MV-4-11 (cell line): ENCODE measurements at places on chromosomes 3 and 15.

GRCh38 chr15:53126144-53126543 lies 336.0 kb upstream of the ONECUT1 start:
- no peak for DNase-seq

DNA sequence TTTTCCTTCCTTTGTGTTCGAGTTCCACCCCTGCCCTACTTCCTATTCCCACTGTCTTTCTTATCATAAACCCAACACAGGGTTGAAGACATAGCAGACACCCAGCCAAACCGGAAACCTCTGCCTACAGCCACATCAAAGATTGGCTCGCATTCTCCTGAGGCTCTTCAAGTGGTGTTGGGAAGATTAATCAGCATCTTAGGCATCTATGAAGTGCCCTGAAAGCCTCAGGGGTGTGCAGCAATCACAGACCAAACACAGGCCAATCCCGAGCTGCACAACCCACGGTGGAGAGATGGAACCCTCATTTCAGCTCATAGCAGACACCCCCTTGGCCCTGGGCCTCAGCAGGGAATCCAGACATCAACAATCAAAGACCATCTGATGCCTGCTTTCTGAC lies 255.9 kb downstream of the XXYLT1 start:
- no peak for DNase-seq

DNA sequence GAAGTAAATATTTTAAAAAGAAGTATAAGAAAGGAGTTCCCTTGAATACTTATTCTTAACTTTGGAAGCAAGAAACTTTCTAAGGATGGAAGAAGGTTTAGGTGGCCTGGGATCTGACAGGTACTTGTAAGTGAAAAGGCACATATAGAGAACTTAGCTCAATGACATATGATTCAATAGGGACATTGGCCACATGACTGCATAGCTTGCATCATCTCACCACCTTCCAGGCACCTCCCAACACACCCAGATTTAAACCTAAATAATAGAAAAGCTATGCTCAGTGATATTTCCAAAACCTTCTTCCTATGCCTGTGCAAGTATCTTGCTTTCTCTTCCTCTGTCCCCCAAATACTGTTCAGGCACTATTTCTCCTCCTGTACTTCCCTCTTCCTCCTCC lies 4.7 kb upstream of the P2RY1 start:
- DNase-seq = no peak

DNA sequence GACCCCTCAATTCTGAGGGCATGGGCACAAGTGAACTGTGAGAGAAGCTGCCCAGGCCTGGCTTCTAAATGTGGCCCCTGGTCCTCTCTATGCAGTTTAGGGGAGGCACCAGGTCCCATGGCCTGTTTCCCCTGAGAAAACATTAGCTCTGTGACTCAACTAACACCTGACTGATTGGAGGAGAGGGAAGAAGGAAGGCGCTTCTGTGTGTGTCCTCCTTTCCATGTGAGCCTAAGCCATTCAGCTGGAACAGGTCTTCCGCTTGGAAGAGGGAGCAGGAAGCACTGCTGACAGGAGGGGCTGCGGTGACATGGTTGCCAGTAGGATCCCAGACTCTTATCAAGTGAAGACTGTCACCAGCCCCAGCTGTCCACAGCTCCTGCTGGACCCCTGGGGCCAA lies 79.5 kb downstream of the MYLK start:
- DNase-seq = no peak

DNA sequence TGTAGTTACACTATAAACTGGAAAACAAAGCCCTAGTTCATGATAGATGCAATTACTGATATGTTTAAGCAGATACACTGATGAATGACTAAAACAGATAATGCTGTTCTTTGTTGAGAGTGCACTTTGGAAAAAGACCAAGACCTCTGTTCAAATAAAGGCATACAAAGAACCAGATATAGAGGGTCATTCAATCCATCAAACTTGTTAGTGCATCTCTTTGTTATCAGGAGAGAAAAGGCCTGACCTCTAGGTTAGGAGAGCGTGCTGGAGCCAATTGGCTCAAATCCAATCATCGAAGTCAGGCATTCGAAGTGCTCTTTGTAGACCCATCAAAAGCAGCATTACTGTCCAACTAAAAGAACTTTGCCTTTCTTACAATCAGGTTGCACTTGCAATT lies 124.2 kb downstream of the TFG start:
- DNase-seq = no peak

DNA sequence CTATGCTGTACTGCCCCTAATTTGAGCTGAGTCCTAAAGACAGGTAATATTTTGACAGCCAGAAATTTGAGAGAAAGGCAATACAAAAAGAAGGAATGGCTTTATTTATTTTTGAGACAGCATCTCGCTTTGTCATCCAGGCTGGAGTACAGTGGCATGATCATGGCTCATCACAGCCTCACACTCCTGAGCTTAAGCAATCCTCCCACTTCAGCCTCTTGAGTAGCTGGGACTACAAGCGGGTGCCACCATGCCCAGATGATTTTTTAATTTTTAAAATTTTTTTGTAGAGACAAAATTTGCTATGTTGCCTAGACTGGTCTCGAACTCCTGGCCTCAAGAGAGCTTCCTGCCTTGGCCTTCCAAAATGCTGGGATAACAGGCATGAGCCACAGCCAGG lies 77.4 kb upstream of the SLC4A7 start:
- DNase-seq = no peak

GRCh38 chr15:60301024-60301423 lies 96.8 kb downstream of the ANXA2 start:
- peak; percentile 9 for DNase-seq

DNA sequence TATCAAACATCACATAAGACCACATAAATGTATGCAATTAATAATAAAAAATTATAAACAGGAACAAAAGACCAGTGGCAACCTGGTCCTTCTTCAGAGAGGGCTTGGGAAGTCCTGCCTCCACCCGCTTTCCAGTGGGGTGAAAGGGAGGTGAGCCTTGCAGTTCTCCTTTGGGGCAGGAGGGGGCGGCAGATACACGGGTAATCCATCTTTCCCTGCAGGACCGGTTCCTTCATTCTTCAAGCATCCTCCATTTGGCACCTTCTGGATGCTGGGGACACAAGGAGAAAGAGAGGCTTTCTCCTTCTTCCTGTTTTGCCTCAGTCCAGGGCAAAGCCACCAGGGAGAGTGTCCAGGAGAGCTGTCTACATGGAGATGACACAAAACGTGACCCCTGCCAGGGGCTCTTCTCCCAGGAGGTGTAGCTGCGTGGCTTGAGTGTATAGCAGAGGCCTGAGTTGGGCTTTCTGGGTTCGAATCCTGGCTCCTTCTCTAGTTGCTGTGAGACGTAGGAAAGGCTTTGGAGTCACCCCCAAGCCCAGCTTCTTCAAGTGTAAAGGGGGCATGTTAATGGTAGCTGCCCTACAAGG lies 23.2 kb downstream of the RPLP1 start:
- peak; percentile 64 for DNase-seq

- no peak for DNase-seq
These were observed 29.7 kb downstream of the TCF12 start for GRCh38 chr15:56948000-56948763.

- peak; percentile 46 for DNase-seq
These were observed 72.3 kb upstream of the THBS1 start for GRCh38 chr15:39508536-39508935.

DNA sequence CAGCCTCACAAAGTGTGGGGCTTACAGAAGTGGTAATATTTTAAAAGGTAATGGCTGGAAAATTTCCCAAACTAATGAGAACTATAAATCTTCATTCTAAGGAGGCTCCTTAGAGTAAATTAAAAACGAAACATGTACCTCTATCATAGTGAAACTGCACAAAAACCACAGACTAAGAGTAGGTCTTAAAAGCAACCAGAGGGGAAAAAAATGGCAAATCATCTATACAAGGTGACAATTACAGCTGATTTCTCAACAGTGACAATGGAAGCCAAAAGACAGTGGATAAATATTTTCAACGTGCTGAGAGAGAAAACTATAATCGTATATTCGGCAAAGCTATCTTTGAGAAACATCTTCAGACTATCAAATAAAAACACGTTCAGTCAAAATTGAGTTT lies 20.6 kb downstream of the HEG1 start:
- DNase-seq = no peak

DNA sequence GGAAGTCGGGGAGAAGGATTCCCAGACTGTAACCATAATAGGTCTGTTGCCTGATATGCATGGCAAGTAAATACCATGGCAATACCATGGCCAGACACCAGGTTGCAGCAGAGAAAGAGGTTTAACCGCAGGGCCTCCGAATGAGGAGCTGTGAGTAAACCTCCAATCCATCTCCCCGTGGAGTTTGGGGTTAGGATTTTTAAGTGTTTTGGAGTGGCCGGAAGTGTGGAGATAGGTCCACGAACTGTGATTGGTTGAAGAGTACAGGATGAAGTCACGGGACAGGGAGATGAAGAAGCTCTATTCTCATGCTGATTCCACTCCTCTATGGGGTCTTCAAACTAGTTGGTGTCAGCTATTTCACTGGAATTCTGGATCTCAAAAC lies 127.9 kb downstream of the ST8SIA2 start:
- DNase-seq = peak; percentile 32

DNA sequence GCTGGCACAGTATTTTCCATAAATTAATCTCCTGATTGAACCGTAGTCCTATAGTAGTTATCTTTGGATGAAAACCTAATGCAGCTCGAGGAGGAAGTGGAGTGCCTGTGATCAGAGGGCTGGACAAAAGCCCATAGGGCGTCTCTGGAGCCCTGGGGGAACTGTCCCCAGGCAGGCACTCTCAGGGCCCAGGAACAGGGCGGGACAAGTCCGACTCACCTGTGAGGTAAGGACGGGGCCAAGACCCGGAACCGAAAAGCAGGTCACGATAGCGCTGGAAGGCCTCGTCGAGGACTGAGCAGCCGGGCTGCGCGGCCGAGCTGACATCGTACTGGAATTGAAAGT lies 341 bp downstream of the HEXA start:
- DNase-seq = peak; percentile 47

DNA sequence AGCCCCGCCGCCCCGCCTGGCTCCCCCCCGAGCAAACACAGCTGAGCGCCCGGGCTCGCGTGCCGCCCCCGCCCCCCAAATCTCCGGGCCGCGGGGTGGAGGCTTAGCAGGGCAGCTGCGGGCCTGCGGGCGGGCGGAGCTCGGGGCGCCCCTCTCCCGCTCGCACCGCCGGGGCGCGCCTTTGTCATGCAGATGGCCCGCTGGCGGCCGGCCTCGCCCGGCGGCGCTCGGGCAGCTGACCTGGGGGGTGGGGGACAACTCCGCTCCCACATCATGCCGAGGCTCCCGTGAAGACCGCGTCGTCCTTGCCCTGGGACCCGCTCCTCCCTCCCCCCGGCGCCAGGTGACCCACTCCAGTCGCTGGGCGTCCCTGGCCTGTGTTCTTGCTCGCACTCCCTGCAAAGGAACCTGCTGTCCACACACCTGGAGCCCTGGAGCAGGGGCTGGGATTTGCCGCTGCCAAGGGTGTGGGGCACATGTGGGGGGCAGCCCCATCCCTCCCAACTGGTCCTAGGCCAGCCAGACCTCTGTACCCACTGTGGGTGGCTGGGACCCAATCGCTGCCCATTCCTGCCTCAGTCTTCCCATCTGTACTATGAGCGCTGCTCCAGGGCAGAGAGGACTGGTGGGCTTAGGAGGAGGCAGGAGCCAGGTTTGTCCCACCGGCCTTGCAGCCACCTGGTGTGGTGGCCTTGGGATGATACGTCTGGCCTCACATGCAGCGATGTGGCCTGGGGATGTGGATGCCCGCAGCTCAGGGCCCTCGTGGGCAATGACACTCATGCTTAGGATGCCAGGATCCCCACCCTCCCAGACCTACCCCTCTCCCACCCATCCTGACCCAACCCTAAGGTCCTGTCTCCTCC lies 33.5 kb downstream of the DNAJB8 start:
- DNase-seq = no peak

- no peak for DNase-seq
These were observed 132.2 kb downstream of the MBNL1 start for GRCh38 chr3:152400887-152401286.

GRCh38 chr15:77014132-77015081 lies 19.5 kb downstream of the PSTPIP1 start:
- DNase-seq = peak; percentile 95

DNA sequence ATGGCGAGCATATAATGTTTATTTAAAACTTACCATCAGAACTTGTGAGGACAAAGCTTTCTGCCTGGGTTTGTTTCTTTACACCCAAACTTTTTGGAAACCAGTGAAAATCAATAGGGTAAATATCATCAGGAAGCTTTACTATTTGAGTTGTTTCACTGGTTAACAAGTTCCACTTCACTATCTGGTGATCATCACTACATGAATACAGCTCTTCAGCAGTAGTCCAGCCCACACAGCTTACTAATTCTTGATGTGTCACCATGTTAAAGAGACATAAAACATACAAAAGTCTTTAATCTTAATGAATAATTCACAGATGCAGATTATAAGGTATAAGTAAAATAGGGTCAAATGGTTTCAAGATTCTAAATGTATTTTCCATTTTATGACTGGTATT lies 17.6 kb downstream of the IFT80 start:
- DNase-seq = no peak

- DNase-seq = no peak
These were observed 953.4 kb downstream of the ZPLD1 start for GRCh38 chr3:103388214-103388613.

GRCh38 chr15:44727485-44728231 lies 8.7 kb upstream of the TRIM69 start:
- DNase-seq = no peak

DNA sequence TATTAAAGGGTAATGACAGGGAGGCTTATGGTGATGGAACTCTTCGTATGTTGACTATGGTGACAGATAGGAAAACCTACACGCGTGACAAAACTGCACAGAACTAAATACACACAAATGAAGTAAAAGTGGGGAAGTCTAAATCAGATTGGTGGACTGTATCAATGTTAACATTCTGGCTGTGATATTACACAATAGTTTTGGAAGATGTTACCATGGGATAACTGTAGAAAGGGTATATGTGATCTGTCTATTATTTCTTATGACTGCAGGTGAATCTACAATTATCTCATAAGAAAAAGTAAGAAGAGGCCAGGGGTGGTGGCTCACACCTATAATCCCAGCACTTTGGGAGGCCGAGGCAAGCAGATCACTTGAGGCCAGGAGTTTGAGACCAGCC lies 9.1 kb downstream of the HIGD2B start:
- DNase-seq = no peak

- DNase-seq = peak; percentile 21
These were observed 72.7 kb downstream of the IL1RAP start for GRCh38 chr3:190586631-190587011.

GRCh38 chr3:11199902-11200845 lies 45.9 kb downstream of the HRH1 start:
- no peak for DNase-seq

GRCh38 chr3:106058475-106058874 lies 189.7 kb upstream of the CBLB start:
- no peak for DNase-seq

DNA sequence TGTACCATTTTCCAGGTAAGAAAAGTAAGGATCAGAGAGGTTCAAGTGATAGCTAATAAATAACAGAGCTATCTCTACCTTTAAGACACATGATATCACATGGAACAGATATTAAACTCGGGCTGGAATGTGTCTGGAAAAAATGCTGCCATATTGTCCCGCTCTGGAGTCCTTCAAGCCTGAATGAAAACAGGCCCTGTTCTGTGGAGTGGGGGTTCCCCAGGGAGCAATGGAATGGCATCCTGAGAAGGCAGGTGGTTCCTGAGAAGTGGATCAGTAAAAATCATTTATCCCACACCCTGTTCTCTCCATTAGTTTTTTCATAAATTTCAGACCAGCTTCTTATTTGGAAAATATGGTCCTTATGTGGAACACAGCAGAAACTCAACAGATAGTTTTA lies 57.3 kb upstream of the PRTG start:
- no peak for DNase-seq
